ENCODE measurements at places on chromosomes 5 and 9.

DNA sequence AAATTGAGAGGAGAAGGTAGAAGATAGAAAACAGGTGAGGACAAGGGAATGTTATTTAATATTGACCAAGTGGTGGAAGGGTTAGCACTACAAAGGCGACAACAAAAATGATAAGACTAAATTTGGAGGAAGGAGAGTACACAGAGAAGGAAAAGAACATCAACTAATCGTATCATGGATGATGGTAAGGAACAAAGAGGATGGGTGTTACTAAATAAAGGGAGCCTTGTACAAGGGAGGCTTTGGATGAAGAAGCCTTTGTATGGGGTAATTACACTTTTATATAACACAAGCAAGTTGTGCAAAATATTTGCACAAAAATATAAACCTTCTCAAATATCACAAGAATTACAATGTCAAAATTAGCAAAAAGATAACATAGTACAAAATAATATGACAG, 125.7 kb downstream of the ZNF608 start:
- no peak for DNase-seq

GRCh38 chr5:173530547-173530946, 85.9 kb downstream of the BOD1 start:
- DNase-seq, result no peak

DNA sequence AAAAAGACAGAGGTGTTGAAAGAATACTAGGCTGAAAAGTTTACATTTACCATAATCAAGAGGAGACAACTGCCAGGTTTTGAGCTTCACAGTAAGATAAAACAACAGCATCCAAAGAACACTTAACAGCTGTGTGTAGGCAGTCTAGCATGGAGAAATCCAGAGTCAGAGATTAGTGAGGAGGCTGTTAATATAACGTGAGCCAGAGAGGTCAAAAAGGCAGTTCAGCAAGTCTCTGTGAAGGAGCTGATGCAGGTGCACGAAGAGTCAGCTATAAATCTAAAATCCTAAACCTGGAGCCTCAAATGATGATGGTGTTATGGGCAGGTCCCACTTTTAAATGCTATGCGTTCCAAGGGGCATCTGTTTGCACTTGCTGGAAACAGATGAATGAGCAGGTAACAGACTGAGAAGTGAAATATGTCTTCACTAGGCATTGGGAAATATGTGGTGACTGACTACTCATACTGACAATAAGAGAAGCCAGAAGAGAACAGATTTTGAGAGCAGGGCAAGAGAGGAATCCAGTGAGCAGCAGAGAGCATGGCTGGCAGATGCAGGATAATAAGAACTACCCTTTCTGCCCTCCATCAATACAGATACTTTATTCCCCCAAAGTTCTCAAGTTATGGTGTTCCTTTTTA, 8.7 kb downstream of the APTX start:
- no peak for DNase-seq

DNA sequence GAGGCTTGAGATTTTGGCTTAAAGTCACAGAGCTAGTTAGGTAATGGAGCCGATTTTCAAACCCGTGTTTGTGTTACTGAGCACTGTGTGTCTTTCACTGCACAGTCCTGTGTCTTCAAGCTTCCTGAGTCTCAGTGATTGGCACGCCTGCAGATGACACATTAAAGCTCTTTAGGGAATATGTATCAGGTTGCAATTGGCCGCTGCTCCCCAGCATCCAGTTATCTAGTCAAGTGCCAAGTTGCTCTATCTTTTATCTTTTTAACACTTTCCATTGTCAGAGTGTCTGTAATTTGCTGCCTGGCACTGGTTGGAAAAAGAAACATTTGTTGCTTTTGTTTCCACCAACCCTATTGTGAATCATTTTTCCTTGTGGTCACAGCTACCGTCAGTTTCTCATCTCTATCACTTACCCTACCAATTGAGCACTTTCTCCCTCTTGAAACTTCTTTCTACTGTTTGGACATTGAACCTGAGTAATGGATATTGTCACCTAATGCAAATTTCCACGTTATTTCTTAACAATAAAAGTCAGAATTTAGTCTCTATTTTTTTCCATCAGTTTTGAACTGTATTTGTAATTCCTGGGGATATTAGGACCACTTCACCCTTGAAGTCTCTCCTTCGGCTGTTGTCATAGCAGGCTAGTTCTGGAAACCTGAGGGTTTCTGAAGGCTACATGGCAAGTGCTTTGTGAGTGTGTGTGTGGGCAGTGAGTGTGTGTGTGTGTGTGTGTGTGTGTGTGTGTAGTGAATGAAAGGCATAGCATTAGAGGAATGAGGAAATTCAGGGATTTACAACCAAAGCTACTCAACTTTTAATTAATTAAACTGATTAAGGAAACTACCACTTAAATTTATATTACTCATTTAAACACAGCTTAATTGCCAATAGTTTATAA, 274.3 kb downstream of the ISL1 start:
- no peak for DNase-seq

DNA sequence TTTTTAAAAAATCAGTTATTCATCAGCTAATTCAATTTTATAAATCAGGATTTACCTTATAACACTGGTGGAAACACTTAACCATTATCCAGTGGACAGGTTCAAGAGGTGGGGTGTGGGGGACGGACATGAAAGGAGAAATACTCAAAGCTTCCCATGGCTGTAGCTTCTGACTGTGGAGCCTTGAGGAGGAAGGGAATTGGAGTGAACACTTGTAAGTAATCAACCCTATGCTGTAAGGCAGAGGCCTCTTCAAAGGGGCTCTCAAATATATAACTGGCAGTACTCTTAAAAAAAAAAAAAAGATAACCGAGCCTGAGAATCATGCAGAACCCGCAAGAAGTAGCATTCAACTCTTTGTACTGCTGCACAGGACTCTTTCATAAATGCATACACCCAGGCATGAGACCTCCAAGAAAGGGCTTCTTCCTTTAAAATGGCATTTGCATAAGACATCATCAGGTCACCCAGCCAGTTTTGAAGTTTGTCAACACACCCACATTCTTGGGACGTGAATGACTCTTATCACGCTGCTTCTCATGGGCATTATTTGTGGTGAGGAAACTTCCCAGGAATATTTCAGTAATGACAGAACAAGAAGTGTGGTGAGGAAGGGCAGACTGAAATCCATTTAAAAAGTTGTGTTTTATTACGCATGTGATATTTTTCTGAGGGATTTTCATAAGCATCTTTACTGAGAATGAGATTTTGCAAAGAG, 8.1 kb downstream of the OSMR start:
- no peak for DNase-seq

- DNase-seq, result no peak
Measured at GRCh38 chr9:32171339-32171738, 213.1 kb upstream of the ACO1 start.

- DNase-seq, result no peak
Measured at GRCh38 chr5:150272531-150272930, 17.0 kb downstream of the CAMK2A start.

DNA sequence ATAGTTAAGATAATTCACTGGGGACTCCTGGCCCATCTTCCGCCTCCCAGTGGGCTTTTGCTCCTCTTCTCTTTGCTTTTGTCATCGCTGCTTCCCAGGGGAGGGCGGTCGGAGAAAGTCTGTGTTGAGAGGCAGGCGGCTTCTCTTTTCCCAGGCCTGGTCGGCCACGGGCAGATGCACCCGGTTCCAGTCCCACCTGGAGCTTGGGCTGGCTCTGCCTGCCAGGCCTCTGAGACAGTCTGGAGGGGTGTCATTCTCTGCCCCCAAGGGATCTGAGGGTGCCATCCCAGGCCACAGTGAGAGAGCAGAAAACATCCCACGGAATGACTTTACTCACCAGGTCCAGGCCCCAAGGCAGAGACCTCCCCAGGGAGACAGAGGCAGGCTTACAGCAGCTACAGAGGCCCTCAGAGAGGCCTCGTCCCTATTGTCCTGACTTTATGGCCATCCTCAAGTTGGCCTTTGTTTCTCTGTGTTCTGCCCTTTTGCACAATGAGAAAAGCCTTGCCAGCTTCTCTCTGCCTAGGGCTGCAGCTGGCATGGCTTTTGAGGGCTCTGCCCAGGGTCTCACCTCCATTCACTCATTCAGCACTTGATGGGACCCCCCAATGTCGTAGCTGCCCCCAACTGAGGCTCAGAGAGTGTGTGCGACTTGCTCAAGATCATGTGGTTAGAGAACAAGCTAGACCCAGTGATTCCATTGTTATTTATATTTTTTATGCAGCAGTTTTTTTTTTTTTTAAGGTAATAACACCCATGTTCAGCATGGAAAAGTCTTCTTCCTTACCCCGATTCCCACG, 44.2 kb upstream of the BOD1 start:
- no peak for DNase-seq

DNA sequence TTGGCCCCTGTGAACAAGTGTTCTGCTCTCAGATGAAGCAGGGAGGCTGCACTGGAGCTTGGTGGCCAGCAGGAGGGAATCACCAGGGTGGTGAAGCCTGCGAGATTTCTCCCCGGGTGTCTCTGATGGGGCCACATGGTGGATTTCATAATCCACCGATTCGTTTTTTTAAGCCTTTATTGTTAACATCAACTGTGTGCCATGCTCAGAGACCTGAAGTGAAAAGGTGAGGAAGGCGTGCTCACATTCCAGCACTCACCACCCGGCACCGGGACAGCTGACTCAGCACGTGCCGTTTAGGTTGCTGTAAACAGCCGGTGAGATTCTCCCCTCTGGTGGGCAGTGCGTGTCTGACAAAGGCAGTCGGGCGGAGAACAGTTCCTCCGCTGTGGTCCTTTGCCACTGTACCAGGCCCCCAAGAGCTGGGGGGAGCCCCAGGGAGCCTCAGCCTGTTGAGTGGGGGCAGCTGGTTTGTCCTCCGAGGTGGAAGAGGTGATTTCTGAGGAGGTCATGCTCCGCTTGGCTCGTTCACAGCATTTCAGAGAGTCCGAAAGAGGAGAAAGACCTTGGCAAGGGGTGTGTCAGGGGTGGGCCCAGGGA, 12.7 kb upstream of the AHRR start:
- DNase-seq, result no peak

DNA sequence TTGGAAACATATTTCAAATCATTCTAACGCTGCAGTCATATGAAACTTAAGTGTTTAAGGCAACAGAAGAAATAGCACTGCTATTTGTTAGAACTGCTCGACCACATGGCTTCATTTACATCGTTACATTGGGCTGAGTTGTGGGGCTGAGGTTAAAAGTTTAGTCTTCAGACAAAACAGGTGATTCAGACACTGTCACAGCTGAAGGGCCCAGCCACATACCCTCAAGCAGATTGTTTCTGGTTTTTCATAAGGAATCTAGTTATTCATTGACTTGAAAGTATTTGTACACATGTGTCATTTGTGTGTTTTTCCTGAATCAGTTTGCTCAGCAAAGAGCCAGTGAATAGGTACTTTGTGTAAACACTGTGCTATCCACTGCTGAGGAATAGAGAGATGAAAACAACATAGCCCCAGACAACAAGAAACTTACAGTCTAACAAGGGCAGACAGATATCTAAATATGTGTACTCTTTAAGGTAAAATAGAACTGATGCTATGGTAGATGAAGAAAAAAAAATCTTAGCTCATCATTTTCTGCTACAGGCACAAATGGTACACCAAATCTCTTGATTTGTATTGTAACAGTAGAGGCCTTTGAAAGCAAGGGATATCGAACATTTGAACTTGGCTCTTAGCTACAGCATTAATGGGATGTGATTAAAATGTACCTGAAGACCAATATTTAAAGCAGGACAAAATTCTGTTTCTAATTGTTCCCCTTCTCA, 357.6 kb upstream of the RPS23 start:
- no peak for DNase-seq

DNA sequence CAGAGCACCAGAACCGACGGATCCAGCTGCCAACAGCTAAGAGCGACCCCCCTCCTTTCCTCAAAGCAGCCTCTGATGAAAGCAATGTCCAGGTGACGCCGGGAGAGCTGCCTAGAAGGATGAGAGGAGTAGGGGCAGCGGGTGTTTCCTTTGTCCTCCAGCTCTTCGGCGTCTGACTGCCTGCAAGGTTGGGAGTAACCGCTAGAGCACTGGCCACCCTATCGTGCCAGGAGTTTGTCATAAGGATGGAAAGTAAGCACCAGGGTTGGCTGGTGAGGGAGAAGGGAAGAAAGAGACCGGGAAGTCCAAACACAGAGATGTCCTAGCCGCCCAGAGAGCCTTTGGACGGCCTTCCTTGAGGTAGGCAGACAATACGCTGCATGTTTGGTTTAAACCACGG, 10.8 kb downstream of the MRPL36 start:
- no peak for DNase-seq

DNA sequence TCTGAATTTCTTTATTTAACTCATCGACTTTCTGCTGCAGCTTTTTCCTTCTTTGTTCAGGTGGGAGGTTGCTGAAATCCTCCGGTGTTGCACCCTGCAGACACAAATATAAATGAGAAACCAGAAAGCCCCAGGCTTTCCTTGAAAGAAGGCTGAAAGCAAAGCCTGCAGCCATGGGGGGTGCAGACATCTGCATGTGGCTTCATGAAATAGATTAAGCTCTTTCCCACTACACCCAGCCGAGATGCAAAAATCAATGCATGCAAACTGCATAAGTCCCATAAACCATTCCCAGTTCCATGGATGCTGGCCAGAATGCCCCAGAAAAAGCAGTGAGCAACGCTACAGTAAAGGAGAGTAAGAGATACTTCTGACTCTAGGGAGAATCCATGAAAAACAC, 73.6 kb downstream of the USP20 start:
- DNase-seq, result no peak

- no peak for DNase-seq
Measured at GRCh38 chr5:13746026-13746425, 198.5 kb downstream of the DNAH5 start.

- no peak for DNase-seq
Measured at GRCh38 chr9:4130166-4130565, 169.7 kb downstream of the GLIS3 start.

DNA sequence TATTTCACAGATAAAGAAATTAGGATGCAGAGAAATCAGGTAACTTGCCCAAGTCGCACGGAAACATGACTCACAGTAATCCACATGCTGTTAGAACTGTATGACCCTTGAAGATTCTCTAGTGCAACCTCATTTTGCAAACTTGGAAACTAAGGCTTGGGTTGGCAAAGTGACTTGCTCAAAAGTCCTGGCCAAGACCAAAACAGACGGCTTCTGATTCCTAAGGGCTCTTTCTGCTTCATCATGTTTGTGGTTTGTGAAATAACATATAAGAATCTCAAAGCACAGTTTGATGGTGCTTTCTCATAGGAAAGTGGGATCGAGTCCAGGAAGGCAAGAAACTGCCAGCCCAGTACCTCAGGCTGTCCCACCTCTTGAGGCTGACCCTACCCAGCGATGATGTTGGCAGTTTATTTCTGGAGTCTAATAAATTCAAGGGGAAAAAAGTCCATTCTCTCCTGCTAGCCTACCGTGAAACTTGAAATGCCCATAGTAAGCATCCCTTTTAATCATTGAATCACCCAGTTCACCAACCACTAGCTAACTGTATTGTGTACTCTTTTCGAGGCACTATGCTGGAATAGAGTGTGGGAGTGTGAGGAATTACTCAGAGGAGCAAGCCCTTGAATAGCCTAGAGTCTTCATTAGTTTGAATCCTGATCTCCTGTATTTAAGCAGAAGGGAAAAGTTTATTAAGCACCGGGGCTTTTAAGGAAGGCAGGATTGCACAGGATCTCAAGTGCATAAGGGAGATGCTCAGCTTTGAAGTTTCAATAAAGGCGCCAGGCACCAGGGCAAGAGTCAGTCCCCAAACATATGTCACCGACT, 14.1 kb downstream of the CAPSL start:
- no peak for DNase-seq

All from activated T-helper 9 cell treated with anti-CD3 and anti-CD28 coated beads, Interleukin-2, amount 50 U/mL, for 16 hours (primary cell).